Activated naive CD8-positive, alpha-beta T cell treated with anti-CD3 and anti-CD28 coated beads for 36 hours (primary cell): ENCODE measurements at places on chromosomes 6 and 20. TPM values are rescaled to one million over a fixed set of nuclear protein-coding genes. Genes with fewer than 3 reads are reported as not detected.

CRIP3 gene
- total RNA-seq = 1.5 TPM

MCM9 gene
- 20.3 TPM for total RNA-seq

BPIFB2 gene
- not detected for total RNA-seq

SLC2A10 gene
- total RNA-seq = 0.06 TPM

CCN5 gene
- total RNA-seq = not detected

MEP1A gene
- not detected for total RNA-seq

UBE3D gene
- 8.2 TPM for total RNA-seq

ESR1 gene
- 1.1 TPM for total RNA-seq

WFDC5 gene
- total RNA-seq = not detected

SLC17A1 gene
- total RNA-seq = not detected

PRRT1 gene
- 1.4 TPM for total RNA-seq

ADGB gene
- total RNA-seq = not detected

SLC22A23 gene
- total RNA-seq = 0.24 TPM

CLPSL2 gene
- not detected for total RNA-seq

GABRR1 gene
- total RNA-seq = not detected

THBS2 gene
- total RNA-seq = not detected

SCGN gene
- total RNA-seq = not detected

DOK5 gene
- 3.9 TPM for total RNA-seq

SLC35D3 gene
- total RNA-seq = not detected

APOM gene
- 5.1 TPM for total RNA-seq

MPC1 gene
- 22.2 TPM for total RNA-seq

SERPINB1 gene
- total RNA-seq = 44.7 TPM

LY6G6C gene
- not detected for total RNA-seq

TFEB gene
- 11.5 TPM for total RNA-seq

AVP gene
- not detected for total RNA-seq

VNN1 gene
- not detected for total RNA-seq

MMP24 gene
- not detected for total RNA-seq

CRYBG1 gene
- total RNA-seq = 20.4 TPM

PRDM13 gene
- total RNA-seq = 0.10 TPM

TXLNB gene
- 0.18 TPM for total RNA-seq

PHACTR1 gene
- total RNA-seq = 0.58 TPM

TSHZ2 gene
- 0.74 TPM for total RNA-seq

TRMT6 gene
- total RNA-seq = 33.1 TPM

MRPL14 gene
- total RNA-seq = 60.8 TPM

NHLRC1 gene
- 0.16 TPM for total RNA-seq

MRAP2 gene
- total RNA-seq = not detected

SAPCD1 gene
- total RNA-seq = 9.5 TPM

MOXD1 gene
- total RNA-seq = not detected

SIRPB2 gene
- total RNA-seq = not detected

CITED2 gene
- 28.4 TPM for total RNA-seq

RBPJL gene
- not detected for total RNA-seq

IL17A gene
- total RNA-seq = not detected

DNAH8 gene
- total RNA-seq = not detected

ATG5 gene
- 36.9 TPM for total RNA-seq

EEF1A2 gene
- total RNA-seq = not detected

CD93 gene
- total RNA-seq = 0.08 TPM

MUC22 gene
- not detected for total RNA-seq

SDC4 gene
- 25.5 TPM for total RNA-seq

KCNK16 gene
- total RNA-seq = not detected

LAMP5 gene
- not detected for total RNA-seq

ZNF165 gene
- 4.3 TPM for total RNA-seq

ZNF391 gene
- 6.8 TPM for total RNA-seq

SLC17A2 gene
- total RNA-seq = not detected

LRRC73 gene
- 0.10 TPM for total RNA-seq

NEURL2 gene
- 2.5 TPM for total RNA-seq

PTCRA gene
- total RNA-seq = not detected

UBD gene
- total RNA-seq = 2.6 TPM
